ENCODE measurements at places on chromosomes 2 and 18. TPM values are rescaled to one million over a fixed set of nuclear protein-coding genes. Genes with fewer than 3 reads are reported as not detected.
A peak's percentile ranks its signal among the peaks of the same experiment; 100 is the strongest.

- no peak for DNase-seq
Observed at GRCh38 chr2:85016446-85016845, 45.5 kb downstream of the KCMF1 start.

The OTOF gene
- not detected for total RNA-seq

- peak; percentile 86 for DNase-seq
Observed at GRCh38 chr2:126657148-126657635, 1.2 kb downstream of the GYPC start.

DNA sequence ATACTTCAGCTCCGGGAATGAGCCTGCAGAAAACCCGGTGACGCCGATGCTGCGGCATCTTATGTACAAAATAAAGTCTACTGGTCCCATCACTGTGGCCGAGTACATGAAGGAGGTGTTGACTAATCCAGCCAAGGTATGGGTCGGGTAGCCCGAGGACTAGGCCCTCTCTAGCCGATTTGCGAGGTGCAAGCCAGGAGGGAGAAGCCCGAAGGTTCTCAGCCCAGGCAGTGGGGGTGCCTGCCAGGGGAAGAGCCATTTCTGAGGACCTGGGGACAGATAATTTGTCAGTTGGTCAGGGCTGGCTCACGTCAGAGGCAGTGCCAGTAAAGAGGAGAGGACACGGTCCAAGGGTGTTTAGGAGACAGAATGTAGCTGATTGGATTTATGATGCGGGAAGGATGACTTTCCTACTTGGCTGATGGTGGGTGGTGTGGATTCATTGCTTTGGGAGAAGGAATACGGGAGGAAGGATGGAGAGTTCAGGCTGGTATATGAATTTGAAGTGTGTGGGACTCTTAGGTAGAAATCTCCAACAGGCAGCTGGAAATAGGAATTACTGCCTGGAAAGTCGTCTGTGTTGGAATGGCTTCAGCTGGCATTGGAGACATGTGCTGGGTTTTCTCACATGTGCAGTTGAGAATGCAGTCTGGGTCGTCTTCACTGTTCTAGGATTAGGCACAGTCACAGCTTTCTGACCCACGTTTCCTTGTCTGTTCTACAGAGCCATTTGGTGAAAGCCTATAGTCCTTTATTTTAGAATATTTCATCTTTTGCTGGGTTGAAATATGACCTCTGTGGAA is 874 bp downstream of the NDUFAF7 start:
- DNase-seq = no peak

The TBR1 gene
- total RNA-seq = not detected

The RBM44 gene
- total RNA-seq = not detected

- peak; percentile 56 for DNase-seq
Observed at GRCh38 chr18:56298935-56299334, 339.5 kb downstream of the TXNL1 start.

The PAX8 gene
- total RNA-seq = 0.69 TPM

- DNase-seq = no peak
Observed at GRCh38 chr18:10530002-10530401, 4.2 kb downstream of the NAPG start.

The SERPINB4 gene
- not detected for total RNA-seq

The KCNG2 gene
- not detected for total RNA-seq

- DNase-seq = no peak
Observed at GRCh38 chr2:216189410-216189809, 80.3 kb downstream of the XRCC5 start.

GRCh38 chr2:66521291-66521922 is 86.5 kb downstream of the MEIS1 start:
- DNase-seq = no peak

The CNOT9 gene
- total RNA-seq = 115 TPM

- DNase-seq = peak; percentile 56
Observed at GRCh38 chr2:64330281-64331113, 123.5 kb upstream of the LGALSL start.

DNA sequence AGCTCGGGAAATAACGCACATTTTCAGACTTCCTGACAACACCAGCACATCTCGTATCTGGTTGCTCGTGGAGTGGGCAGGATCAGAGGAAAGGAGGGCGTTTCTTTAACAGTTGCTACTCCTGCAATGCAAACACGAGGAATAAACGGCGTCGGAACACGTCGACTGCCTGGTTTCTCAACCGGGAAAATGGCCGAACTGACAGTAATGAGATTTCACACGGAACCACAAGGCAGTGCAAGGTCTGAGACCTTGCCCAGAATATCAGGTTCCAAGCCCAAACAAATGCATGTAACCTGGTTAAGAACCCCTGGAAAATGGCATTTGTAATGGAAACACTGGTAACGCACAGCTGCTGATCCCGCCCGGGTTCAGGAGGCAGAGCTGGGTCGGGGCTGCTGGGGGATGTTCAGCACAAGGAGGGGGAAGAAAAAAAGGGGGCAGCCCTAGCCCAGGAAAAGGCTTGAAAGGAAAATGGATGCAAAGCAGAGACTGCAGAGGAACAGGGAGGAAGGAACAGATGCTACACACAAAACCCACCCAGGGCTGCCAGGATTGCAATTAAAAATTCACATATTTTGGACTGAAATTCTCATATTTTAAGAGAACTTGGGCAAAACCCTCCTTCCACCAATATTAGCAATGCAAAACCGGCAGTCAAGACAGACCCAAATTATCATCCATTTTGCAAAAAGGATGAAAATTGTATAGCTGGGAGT is 61.6 kb upstream of the KLHL29 start:
- no peak for DNase-seq

DNA sequence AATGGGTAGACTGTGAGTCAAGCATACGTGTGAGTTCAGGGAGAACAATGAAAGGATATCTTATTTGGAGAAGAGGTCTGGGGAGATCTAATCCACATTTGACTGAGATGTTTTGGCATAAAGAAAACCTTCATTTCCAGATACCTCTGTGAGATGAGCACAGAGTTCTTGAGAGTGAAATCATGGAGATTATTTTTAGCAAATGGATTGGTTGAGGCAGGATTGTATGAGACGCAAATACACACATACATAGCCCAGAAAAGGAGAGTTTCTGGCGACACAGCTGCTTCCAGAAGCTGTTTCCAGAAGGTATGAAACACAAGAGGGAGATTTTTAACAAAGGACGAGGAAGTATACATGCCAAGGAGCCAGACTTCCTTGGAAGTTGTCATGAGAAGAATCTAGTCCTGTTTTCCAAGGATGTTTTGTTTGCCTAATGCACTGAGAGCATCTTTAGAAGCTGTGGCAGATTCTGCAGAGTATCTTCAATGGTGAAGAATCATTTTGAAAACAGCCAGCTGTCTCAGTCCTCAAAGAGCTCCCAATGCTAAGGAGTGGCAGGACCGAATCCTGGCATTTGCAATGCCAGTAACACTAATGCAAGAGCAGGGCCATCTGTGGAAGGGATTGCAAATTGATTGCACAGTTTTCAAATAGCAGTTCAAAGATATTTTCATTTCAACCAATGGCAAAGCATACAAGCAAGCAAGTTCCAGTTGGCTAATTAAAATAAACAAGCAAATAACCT is 177.2 kb downstream of the SETBP1 start:
- no peak for DNase-seq

The TMEM37 gene
- 0.56 TPM for total RNA-seq

The GCC2 gene
- total RNA-seq = 6.0 TPM

- no peak for DNase-seq
Observed at GRCh38 chr18:58694720-58695468, 23.6 kb downstream of the MALT1 start.

- no peak for DNase-seq
Observed at GRCh38 chr2:77831060-77831459, 308.9 kb upstream of the LRRTM4 start.

DNA sequence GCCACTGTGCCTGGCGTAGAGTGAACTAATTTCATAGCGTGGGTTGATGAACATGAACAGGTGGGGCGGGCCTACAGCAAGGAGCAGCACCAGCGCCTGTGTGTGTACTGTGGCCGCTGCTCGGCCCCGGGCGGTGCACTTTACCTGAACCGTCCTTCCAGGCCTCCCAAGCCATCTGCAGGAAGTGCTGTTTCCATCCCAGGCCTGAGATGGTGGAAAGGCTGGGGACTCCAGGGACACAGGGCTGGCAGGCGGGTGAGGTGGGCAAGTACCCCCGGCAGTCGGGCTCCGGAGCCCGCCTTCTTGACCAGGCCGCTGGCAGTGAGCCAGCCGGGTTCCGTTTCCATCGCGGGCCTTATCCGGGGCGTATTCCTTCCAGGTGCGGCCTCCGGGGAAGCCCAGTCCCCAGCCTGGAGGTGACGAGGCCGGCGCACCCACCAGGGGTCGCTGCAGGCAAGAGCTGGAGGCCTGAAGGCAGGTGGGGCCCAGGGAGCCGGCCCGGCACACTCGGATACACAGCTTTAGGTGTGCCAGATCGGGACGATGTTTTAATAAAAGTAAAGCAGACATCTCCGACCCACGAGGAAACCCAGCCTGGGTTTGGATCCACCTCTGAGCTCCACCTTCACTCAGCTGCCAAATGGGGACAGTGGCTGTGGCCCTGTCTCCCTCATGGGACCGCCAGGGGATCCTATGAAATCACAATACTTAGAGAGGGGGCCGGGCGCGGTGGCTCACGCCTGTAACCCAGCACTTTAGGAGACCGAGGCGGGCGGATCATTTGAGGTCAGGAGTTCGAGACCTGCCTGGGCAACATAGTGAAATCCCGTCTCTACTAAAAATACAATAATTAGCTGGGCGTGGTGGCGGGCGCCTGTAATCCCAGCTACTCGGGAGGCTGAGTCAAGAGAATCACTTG is 22.7 kb upstream of the PDIA6 start:
- DNase-seq = peak; percentile 68

GRCh38 chr18:3037423-3037915 is 24.5 kb upstream of the LPIN2 start:
- peak; percentile 38 for DNase-seq

The GCG gene
- not detected for total RNA-seq

DNA sequence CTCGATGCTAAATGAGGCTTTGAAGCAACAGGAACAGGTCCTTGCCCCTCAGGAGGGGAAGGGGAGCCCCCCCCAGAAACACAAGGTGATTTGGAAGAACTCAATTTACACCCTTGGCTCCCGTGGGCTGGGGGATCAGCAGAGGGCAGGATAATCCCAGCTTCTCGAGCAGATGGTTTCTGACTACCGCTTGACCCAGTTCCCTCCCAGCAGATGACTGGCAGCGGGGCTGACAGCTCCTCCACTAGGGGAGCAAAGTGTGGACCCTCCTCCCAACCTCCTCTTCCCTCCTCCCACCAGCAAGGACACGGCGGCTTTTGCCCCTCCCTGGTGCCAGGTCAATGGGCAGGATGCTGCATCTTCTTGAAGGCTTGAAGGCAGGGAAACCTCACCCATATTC is 3.5 kb upstream of the INHBB start:
- DNase-seq = no peak

The ANKRD23 gene
- total RNA-seq = 1.7 TPM

The ASB18 gene
- not detected for total RNA-seq

DNA sequence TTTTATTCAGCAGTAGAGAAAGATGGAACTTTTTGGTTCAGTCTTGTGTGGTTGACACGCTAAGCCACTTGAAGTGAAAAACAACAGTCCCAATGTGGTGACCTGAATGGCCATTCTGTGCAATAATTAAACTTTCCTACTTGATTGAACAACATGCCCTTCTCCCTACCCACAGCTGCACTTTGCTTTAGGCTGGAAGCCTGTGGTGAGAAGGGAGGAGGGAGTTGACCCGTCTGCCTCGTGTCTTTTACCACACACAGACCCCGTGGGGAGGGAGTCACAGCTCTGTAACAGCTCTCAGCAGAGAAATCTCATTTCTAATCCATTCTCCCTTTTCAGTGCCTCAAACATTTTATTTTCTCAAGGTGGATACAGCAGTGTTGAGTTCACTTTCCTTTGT is 138.2 kb upstream of the PKDCC start:
- no peak for DNase-seq

DNA sequence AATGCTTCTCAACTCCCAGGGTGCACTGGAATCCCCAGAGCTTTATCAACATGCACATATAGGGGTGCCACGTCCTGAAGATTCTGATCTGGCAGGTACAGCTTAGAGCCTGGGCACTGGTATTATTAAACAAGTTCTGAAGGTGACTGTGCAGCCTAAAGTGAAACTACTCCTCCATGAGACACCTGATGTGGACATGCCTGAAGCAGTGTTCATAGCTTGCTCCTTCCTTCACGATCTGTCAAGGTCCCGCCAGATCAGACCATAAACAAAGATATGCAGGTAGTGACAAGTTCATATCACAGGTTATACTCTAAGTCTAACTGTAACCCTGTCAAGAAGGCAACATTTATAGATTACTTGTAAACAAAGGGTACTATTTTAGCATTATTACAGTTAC is 65.3 kb upstream of the DNER start:
- no peak for DNase-seq

GRCh38 chr18:69945220-69946114 is 2.2 kb downstream of the CD226 start:
- DNase-seq = no peak

- no peak for DNase-seq
Observed at GRCh38 chr2:39508198-39508597, 71.1 kb upstream of the MAP4K3 start.

DNA sequence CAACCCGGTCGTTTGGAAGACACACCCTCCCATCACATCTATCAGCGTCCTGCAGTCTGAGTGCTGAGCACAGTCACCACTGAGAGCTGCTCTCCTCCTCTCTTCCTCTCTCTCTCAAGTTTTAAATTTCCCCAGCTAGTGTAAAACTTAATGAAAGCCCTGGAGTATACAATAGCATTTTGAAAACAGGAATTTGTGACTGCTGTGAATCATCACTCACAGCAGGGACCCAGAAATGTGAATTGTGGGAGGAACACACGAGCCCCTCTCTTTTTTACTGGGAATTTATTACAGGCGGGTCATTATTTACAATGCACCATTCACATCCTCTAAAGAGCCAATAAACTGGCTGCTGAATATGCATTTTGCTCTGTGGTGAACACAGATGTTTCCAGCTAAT is 185.0 kb upstream of the SMIM21 start:
- peak; percentile 8 for DNase-seq

DNA sequence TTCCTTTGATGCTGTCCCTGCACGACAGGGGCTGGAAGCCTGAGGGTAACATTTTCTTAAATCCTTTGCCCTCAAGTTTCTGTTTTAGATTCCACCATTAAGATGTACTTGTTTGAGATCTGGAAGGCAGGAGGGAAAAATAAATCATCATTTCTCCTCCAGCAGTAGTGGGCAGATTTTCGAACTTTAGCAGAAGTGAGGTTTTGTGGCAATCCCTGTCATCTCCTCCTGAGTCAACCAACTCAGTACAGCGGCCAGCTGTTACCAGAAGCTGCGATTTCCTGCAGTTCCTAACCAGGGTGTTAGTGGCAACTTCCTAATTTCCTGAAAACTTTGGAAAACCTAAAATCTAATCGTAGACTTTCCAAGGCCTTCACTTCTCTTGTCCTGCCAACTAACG is 517.2 kb upstream of the ACVR2A start:
- DNase-seq = peak; percentile 36

- no peak for DNase-seq
Observed at GRCh38 chr2:63742580-63742976, 99.1 kb upstream of the UGP2 start.

GRCh38 chr2:85414761-85415553 is 3.6 kb upstream of the SH2D6 start:
- DNase-seq = no peak

The D2HGDH gene
- 28.1 TPM for total RNA-seq

The UGT1A3 gene
- not detected for total RNA-seq
